ENCODE measurements at places on chromosomes 7 and 10. TPM values are rescaled to one million over a fixed set of nuclear protein-coding genes. Genes with fewer than 3 reads are reported as not detected.

NAT16 gene
- 4.5 TPM for polyA plus RNA-seq

DNAH11 gene
- polyA plus RNA-seq, result 2.1 TPM

OPN1SW gene
- 1.9 TPM for polyA plus RNA-seq

INSYN2A gene
- 4.2 TPM for polyA plus RNA-seq

UPK3BL2 gene
- 9.0 TPM for polyA plus RNA-seq

NEUROG3 gene
- polyA plus RNA-seq, result not detected

SLC26A3 gene
- not detected for polyA plus RNA-seq

DEPP1 gene
- polyA plus RNA-seq, result 4.3 TPM

CDH23 gene
- polyA plus RNA-seq, result 8.7 TPM

TAS2R5 gene
- polyA plus RNA-seq, result 9.4 TPM

LDB3 gene
- polyA plus RNA-seq, result not detected

FUOM gene
- polyA plus RNA-seq, result not detected

TSPAN12 gene
- 2.2 TPM for polyA plus RNA-seq

CREB5 gene
- polyA plus RNA-seq, result 3.2 TPM

GIMAP8 gene
- polyA plus RNA-seq, result not detected

SPDYE18 gene
- polyA plus RNA-seq, result 1.2 TPM

Measured in neural cell (in vitro differentiated cells).